ENCODE measurements at places on chromosomes 13 and 19.

GRCh38 chr13:75812751-75813181 lies 176.6 kb downstream of the LMO7 start:
- no peaks in the 10 kb centered on the region for H3K4me1 ChIP-seq
- no peak overlapping the region for H3K27ac ChIP-seq
- DNase-seq, result no peak
- no peak overlapping the region for H3K4me3 ChIP-seq
- H3K27me3 ChIP-seq, result no peaks in the 10 kb centered on the region

DNA sequence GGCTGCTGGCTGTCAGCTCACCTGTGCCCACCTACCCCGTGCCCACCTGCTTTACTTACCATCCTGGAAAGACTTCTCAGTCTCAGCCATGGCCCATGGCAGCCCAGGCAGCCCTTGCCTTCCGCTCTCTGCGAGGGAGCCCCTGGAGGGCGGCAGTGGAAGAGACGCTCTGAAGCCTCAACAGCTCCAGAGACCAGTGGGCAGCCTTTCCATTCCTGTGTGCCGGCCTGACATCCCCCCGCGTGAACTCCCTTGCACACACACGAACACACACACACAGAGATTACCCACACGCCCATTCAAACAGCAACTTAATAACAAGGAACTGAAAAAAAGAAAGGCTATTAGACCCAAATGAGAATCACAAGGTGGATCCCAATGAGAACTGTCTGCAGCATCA lies 14.2 kb upstream of the RASA3 start:
- no peak overlapping the region for H3K27ac ChIP-seq
- peak; percentile 51 for DNase-seq
- H3K4me3 ChIP-seq, result no peak overlapping the region
- H3K27me3 ChIP-seq, result no peaks in the 10 kb centered on the region
- no peaks in the 10 kb centered on the region for H3K4me1 ChIP-seq
- H3K36me3 ChIP-seq, result no peaks in the 10 kb centered on the region

DNA sequence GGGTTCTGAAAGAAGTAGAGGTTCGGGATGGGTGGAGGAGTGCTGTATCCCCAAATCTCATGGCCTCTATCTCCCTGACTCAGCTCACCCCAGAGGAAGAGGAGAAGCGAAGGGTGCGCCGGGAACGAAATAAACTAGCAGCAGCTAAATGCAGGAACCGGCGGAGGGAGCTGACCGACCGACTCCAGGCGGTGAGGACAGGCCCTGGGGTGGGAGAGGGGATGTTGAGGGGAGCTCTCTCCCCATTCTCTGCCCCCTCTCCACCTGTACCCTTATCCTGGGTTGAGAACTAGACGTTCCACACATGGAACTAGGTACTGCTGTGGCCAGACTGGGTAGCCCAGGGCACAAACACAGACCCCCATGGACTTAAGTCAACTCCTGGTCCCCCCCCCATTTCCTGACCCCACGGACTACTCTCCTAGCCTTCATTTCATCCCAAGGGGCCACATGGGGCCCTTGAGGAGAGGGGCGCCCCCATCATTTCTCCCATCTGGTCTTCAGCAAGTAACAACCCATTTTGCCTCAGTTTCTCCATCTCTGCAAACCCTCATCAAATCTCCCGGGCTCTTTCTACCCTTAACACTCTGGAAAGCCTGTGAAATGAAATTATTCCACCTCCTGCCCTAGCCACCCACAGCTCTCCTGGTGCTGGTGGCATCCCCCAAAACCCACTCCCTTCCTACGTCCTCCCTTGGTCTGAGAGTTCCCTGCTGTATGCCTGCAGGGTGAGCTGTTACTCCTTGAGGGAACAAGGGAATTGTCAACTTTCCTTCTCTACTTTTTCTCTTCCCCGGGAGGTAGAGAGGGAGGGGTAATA lies 3.5 kb downstream of the FOSB start:
- no peaks in the 10 kb centered on the region for H3K27me3 ChIP-seq
- H3K36me3 ChIP-seq, result no peaks in the 10 kb centered on the region
- H3K4me1 ChIP-seq, result peaks cover 1% of the 10 kb centered on the region
- H3K4me3 ChIP-seq, result no peak overlapping the region
- no peak for DNase-seq
- H3K27ac ChIP-seq, result no peak overlapping the region

- H3K27ac ChIP-seq, result no peak overlapping the region
- DNase-seq, result no peak
- no peak overlapping the region for H3K4me3 ChIP-seq
- peaks cover 4% of the 10 kb centered on the region for H3K36me3 ChIP-seq
- peaks cover 2% of the 10 kb centered on the region for H3K4me1 ChIP-seq
Observed at GRCh38 chr13:99966064-99966805, 5.3 kb downstream of the ZIC5 start.

- no peak overlapping the region for H3K27ac ChIP-seq
- no peak overlapping the region for H3K4me3 ChIP-seq
- no peaks in the 10 kb centered on the region for H3K36me3 ChIP-seq
- no peaks in the 10 kb centered on the region for H3K4me1 ChIP-seq
- no peak for DNase-seq
- H3K27me3 ChIP-seq, result no peaks in the 10 kb centered on the region
Observed at GRCh38 chr13:83153848-83154247, 728.4 kb downstream of the SLITRK1 start.

GRCh38 chr19:50341091-50341564 lies 12.0 kb upstream of the KCNC3 start:
- H3K4me3 ChIP-seq, result no peak overlapping the region
- no peaks in the 10 kb centered on the region for H3K36me3 ChIP-seq
- DNase-seq, result no peak
- no peaks in the 10 kb centered on the region for H3K27me3 ChIP-seq
- no peak overlapping the region for H3K27ac ChIP-seq

DNA sequence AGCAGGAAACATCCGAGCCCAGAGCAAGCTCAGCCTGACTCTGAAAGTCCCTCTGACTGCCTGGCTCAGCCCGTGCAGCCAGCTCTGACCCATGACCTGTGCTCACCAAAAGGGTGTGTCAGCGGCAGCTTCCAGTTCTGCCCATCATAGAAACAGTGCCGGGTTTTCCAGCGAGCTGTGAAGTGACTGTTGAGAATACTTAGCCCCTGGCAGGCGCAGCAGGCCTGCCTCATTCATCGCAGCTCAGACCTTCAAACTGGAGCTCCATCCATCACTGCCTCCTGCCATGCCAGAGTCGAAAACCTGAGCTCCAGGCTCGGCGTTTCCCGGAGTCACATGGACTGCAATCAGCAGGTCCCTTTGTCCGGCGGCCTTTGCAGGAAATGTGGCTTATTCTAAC lies 16.3 kb upstream of the GSX1 start:
- H3K4me3 ChIP-seq, result no peak overlapping the region
- no peaks in the 10 kb centered on the region for H3K36me3 ChIP-seq
- no peaks in the 10 kb centered on the region for H3K27me3 ChIP-seq

GRCh38 chr13:38628554-38628953 lies 58.3 kb upstream of the FREM2 start:
- no peak overlapping the region for H3K4me3 ChIP-seq
- peaks cover 5% of the 10 kb centered on the region for H3K4me1 ChIP-seq
- H3K27me3 ChIP-seq, result no peaks in the 10 kb centered on the region
- no peak overlapping the region for H3K27ac ChIP-seq
- peak; percentile 26 for DNase-seq

DNA sequence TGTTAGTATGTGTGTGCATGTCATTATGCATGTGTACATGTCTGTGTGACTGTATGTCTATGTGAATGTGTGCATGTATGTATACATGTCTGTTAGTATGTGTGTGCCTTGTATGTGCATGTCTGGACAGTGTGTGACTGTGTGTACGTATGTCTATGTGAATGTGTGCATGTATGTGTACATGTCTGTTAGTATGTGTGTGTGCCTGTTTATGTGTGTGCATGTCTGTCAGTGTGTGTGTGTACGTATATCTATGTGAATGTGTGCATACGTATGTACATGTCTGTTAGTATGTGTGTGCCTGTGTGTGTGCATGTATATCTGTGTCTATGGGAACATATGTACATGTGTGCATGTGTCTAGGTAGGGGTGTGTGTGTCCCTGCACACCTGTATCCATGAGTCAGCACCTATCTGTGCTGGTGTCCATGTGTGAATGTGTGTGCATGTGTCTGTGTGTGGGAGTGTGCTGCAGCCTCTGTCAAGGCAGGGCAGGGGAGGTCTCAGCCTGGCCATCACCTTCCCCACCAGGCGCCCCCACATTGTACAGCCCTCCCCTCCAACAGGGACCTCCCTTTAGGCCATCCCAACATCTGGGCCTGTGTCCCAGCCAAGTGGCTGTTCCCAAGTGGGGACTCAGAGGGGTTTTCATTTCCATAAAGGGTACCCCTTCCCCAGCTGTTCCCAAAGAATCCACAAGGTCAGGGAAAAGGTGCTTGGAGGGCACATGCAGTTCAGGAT lies 4.4 kb downstream of the GAS6 start:
- peaks cover 16% of the 10 kb centered on the region for H3K4me1 ChIP-seq
- peak overlapping the region; percentile 90 for H3K27ac ChIP-seq
- peaks cover 4% of the 10 kb centered on the region for H3K27me3 ChIP-seq
- H3K36me3 ChIP-seq, result no peaks in the 10 kb centered on the region

- H3K27ac ChIP-seq, result no peak overlapping the region
- H3K36me3 ChIP-seq, result no peaks in the 10 kb centered on the region
- H3K4me1 ChIP-seq, result no peaks in the 10 kb centered on the region
- H3K27me3 ChIP-seq, result no peaks in the 10 kb centered on the region
- DNase-seq, result no peak
Observed at GRCh38 chr13:20995245-20995838, 66.0 kb downstream of the LATS2 start.

- peaks cover 3% of the 10 kb centered on the region for H3K4me1 ChIP-seq
- peaks cover 16% of the 10 kb centered on the region for H3K27me3 ChIP-seq
- H3K4me3 ChIP-seq, result no peak overlapping the region
- DNase-seq, result no peak
Observed at GRCh38 chr19:55355213-55355821, 798 bp upstream of the COX6B2 start.

DNA sequence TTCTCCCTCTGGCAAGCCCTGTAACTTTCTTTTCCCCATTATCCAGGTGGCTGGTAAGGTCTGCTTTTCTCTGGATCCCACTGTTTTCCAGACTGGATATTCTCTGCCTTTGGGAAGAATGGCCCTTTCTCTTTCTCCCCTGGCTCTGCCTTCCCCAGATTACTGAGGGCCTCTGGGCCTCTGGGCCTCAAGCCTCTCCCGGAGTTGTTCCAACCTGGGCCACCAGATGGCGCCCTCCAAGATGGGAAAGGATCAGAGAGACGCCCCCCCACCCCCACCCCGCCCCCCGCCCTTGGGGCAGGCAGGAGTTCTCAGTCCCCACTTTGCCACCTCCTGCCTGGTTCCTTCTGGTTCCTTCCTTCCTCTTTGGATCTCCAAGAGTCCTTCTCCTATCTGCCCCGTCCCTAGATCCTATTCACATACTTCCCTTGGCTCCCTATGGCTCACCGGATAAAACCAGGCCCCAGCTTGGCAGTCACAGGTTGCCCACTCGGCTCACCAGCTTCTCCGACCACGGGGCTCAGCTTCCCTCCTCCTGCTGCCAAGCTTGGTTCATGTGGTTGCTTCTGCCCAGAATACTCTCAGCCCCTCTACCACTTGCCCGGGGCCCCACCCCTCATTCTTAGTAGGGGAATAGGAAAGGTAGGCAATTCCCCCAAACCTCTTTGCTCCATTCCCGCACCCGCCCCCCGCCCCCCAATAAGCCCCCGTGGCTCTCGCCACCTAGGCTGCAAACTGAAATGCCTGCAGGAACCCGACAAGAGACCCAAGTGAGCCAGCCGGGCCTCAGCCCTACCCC lies 13.1 kb downstream of the EPS8L1 start:
- no peak overlapping the region for H3K27ac ChIP-seq
- H3K4me3 ChIP-seq, result no peak overlapping the region
- peaks cover 10% of the 10 kb centered on the region for H3K4me1 ChIP-seq
- H3K36me3 ChIP-seq, result peaks cover 2% of the 10 kb centered on the region
- no peaks in the 10 kb centered on the region for H3K27me3 ChIP-seq
- peak; percentile 85 for DNase-seq

- no peak overlapping the region for H3K4me3 ChIP-seq
- H3K27me3 ChIP-seq, result no peaks in the 10 kb centered on the region
- H3K36me3 ChIP-seq, result no peaks in the 10 kb centered on the region
- no peaks in the 10 kb centered on the region for H3K4me1 ChIP-seq
Observed at GRCh38 chr13:23820530-23820929, 68.7 kb downstream of the MIPEP start.

GRCh38 chr19:47157431-47158321 lies 27.0 kb downstream of the SAE1 start:
- H3K27me3 ChIP-seq, result no peaks in the 10 kb centered on the region
- no peak overlapping the region for H3K4me3 ChIP-seq
- H3K4me1 ChIP-seq, result peaks cover 19% of the 10 kb centered on the region
- peaks cover 16% of the 10 kb centered on the region for H3K36me3 ChIP-seq
- peak; percentile 97 for DNase-seq

- no peak for DNase-seq
- H3K4me3 ChIP-seq, result no peak overlapping the region
- no peaks in the 10 kb centered on the region for H3K4me1 ChIP-seq
Observed at GRCh38 chr13:110957931-110958330, 43.1 kb upstream of the ANKRD10 start.

- H3K4me3 ChIP-seq, result no peak overlapping the region
- no peak overlapping the region for H3K27ac ChIP-seq
- H3K27me3 ChIP-seq, result no peaks in the 10 kb centered on the region
Observed at GRCh38 chr13:74569251-74569650, 435.0 kb upstream of the KLF12 start.

- peak; percentile 17 for DNase-seq
- no peak overlapping the region for H3K27ac ChIP-seq
- H3K4me1 ChIP-seq, result no peaks in the 10 kb centered on the region
- H3K4me3 ChIP-seq, result no peak overlapping the region
- H3K27me3 ChIP-seq, result no peaks in the 10 kb centered on the region
- H3K36me3 ChIP-seq, result no peaks in the 10 kb centered on the region
Observed at GRCh38 chr13:41384749-41385503, 72.4 kb upstream of the RGCC start.

DNA sequence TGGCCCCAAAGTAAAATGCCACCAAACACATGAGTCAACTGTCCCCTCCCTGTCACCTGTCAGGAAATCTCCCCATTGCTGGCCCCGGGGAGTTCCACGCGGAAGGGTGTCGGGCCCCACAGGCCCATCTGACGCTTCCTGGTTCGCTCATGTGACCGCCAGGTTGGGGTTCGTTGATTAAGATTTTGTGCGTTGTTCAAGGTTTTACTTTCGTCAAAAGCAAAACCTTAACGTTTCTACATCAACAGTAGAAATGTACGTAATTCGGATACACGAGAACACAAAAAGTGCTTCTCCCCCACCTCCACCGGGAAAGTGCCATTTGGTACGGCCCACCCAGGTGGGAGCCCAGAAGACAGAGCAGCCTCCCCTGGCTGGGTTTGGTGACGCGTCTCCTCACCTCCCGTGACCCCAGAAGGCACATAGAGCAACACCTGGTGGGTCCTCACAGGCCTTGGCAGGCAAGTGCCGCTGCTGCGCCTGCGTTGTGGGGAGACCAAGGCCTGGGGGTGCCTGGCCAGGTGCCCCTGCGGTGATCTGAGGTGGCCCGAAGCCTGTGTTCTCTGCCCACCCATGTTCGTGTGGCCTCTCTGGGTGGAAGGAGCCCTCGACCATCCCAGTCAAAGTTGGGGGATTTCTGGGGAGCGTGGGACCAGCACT lies 161.6 kb downstream of the KDM4B start:
- H3K4me1 ChIP-seq, result peaks cover 4% of the 10 kb centered on the region
- H3K27me3 ChIP-seq, result no peaks in the 10 kb centered on the region
- DNase-seq, result no peak
- no peak overlapping the region for H3K27ac ChIP-seq
- no peak overlapping the region for H3K4me3 ChIP-seq

- no peak overlapping the region for H3K27ac ChIP-seq
- no peaks in the 10 kb centered on the region for H3K36me3 ChIP-seq
- H3K27me3 ChIP-seq, result no peaks in the 10 kb centered on the region
- H3K4me1 ChIP-seq, result no peaks in the 10 kb centered on the region
- H3K4me3 ChIP-seq, result no peak overlapping the region
- DNase-seq, result peak; percentile 64
Observed at GRCh38 chr13:64758521-64759244, 2471.5 kb downstream of the PCDH9 start.
